ENCODE measurements at places on chromosomes 4 and X.

DNA sequence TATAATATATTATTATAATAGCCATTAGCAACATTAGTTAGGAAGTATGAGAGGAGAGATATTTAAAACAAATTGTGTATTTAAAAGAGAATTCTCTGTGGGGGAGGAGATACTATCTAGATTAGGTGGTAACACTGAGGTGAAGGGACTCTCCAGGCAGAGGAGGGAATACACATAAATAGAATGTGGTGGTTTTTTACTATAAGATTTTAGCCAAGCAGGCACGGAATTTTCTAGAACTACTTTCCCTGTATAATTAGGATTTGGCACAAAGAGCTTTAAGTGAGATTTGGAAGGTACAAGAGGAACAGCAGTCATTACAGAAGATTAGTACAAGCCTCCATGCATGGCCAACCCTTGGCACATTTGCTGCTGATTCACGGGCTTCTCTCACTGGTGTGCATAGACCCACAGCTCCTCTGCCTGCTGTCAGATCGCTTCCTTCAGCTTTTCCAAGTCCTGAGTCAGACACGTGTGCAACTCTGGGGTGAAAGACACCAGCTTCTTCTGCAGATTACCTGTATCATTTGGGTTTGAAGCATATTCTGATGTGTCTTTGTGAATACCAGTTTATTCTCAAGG, 685.5 kb downstream of the KCTD8 start:
- DNase-seq = no peak

- DNase-seq = peak; percentile 67
Observed at GRCh38 chrX:40108959-40109287, 11.2 kb upstream of the BCOR start.

DNA sequence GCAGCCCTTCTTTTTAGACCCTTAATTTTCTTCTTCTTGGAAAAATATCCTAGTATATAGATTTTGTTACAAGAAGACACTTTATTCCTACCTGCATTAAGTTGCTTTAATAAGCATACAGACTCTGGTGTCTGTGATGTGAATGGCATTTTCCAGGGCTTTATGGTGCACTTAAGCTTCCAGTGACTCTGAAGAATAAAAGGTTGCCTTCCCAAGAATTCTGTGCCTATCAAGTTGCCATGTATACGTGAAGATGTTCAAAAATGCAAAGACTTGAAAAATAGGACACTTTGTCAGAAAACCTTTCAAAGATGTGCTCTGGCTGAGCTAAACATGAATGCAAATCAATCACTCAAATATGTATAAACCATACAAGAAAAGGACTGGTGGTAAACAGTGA, 110.9 kb downstream of the RS1 start:
- no peak for DNase-seq

DNA sequence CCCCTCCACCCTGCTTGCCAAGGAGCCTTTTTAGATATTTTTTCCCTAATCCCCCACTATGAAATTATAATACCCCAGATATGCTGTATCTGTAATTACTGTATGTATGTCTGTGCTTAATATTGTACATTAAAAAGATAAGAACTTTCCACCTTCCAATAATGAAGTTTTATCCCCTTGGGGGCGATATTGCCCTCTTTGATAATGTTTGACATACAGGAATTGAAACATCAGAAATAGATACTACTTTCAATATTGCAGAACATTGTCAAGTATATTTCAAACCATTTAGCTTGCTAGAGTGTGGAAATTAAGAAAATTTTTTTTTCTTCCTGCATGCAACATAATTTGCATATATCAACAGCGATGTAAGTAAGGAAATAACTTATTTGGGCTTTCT, 58.9 kb downstream of the NAF1 start:
- DNase-seq = no peak

DNA sequence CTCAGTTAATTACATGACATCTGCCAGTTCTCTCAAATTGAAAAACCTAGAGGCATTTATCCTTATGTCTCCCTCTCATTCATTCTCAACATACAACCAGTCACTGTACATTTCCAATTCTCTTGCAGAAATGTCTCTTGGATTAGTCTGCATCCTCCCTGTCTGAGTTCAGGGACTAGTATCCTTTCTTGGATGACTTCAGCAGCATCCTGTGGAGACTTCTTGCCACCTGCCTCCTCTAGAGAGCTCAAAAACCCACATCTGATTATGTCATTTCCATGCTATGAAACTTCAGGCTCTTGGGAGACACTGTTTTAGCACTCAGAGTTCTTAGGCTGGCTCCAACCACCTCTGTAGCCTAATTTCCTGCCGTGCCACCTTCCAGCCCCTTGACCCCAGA, 515.1 kb upstream of the DIPK2B start:
- no peak for DNase-seq

DNA sequence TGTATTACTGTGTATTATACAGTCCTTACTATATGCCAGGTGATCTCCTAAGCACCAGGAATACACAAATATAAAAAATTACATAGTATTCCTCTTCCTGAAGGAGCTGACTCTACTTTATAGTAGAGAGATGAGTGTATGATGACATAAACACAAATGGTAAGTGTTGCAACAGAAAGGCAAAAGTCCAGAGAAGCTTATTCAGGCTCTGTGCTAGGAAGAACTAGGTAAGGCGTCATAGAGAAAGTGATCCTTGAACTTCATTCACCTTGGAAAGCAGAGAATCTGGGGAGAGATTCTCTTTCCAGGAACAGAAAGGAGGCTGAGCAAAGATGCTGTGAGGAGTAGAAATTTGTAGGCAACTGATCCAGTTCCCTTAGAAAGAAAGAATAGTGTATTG, 115.0 kb upstream of the KCNIP4 start:
- DNase-seq = no peak
